ENCODE measurements at places on chromosomes 5 and 9.

DNA sequence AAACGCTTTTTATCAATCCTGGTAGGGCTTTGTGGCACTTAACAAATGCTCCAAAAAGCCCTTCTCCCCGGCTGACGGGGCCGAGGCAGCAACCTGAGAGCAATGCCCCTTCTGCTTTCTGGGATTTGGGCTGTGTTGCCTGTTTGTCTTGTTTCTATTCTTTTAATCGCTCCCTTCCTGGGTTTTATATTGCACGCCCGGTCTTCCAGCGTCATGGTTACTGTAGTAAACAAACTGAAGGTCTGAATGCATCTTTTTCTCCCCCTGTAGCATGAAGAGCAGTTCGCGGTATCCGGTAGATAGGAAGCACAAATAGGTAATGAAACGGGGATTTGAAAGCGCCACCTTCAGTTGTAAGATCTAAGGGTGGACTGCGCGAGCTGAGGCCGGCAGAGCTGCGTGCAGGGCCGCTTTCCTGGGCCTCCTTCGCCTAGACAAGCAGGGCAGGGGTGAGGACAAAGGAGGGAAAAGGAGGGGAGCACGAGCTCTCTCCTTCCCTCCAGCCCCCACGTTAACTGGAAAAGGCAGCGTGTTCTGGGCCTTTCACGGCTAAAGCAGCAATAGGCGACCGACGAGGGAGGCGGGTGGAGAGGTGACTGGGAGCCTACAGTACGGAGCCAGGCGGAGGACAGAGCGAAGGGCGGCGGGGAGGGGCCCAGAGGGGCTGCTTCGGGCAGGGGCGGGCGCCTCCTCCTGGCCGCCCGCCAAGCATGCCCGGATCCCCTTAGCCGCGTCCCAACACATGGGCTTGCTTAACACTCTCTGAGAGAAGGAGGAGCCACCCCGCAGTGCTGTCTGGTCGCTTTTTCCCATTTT is 49.3 kb upstream of the ZNF366 start:
- DNase-seq, result no peak

- no peak for DNase-seq
Measured at GRCh38 chr9:31119890-31120454, 1264.5 kb upstream of the ACO1 start.

DNA sequence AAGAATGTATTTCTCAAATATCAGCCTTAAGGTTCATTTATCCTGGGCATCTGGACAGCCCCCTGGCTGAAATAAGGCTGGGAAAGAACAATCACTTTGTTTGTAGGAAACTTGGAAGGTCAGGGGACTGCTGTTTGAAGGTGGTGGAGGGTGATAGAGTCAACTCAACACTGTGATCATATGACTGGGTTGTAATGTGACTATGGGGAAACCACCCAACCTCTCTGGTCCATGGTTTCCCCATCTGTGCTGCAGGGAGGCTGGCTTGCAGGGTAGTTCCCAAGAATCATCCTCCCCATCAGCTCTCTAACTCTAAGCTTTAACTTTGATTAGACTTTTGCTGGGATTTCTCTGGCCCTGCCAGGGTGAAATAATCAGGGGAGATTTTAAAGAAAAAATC is 10.0 kb downstream of the INSYN2B start:
- DNase-seq, result no peak

DNA sequence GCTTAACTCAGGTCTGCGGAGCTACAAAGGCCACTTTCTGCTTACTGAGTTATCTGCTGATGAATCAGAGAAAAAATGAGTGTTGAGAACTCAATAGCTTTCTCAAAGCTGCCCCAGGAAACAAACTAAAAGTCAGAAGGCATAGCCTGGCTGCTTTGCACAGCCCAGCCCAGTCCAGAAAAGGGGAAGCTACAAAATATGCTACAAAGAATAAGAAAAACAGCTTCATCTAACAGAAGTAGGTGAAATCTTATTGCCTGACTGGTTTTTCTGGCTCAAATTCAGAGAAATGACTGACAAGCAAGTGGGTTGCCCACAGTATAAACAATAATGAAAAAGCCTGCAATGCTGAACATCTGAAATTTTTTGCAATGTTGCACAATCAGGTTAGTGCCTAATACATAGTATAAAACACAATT is 156.2 kb downstream of the PPP2R2B start:
- no peak for DNase-seq

GRCh38 chr5:921456-922435 is 29.1 kb downstream of the TRIP13 start:
- DNase-seq, result no peak

GRCh38 chr9:82604947-82605656 is 457.8 kb downstream of the RASEF start:
- no peak for DNase-seq

GRCh38 chr5:77355080-77355479 is 137.0 kb downstream of the WDR41 start:
- DNase-seq, result no peak

GRCh38 chr5:63032343-63032742 is 453.7 kb downstream of the LRRC70 start:
- no peak for DNase-seq

DNA sequence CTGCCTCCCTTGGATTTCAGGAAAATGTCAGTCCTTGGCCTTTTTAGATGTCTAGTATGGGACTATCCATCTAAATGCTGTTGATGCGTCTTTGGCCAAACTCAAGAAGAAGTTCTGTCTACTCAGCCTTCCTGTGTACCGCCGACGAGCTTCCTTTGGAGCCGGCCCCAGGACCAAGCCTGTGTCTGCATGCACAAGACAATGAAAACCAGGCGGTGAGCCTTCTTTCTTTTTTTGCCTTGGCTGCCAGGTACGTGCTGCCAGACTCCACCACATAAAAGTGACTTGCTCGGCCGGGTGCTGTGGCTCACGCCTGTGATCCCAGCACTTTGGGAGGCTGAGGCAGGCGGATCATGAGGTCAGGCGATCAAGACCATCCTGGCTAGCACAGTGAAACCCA is 6.0 kb upstream of the NEURL1B start:
- DNase-seq, result no peak

- no peak for DNase-seq
Measured at GRCh38 chr9:129561594-129562281, 59.2 kb downstream of the C9orf50 start.

- DNase-seq, result no peak
Measured at GRCh38 chr9:21408817-21409216, at the start of gene IFNA8. Gene IFNA8, plus strand, starts transcription at chr9:21409117. Its CDS starts 60 bp downstream, at chr9:21409177.

- DNase-seq, result no peak
Measured at GRCh38 chr5:2697041-2697440, 54.4 kb downstream of the IRX2 start.

DNA sequence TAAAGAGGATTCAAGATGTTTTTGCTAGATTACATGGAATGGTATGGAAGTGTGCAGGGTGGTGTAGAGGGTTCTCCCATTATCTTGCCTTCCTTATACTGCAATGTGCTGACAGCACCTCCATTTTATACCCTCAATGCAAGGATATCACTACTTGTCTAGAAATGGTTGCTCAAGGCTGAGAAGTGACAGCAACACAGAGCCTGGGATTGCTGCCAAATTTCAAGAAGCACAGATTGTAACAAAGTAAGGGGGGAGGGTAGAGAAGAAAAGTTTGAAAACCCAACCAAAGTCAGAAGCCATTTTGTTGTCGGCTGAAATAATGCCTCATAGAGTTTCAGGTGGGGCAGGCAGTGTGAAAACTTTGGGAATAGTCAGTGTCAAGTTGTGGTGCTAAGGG is 29.8 kb downstream of the PCDHAC2 start:
- DNase-seq, result no peak

DNA sequence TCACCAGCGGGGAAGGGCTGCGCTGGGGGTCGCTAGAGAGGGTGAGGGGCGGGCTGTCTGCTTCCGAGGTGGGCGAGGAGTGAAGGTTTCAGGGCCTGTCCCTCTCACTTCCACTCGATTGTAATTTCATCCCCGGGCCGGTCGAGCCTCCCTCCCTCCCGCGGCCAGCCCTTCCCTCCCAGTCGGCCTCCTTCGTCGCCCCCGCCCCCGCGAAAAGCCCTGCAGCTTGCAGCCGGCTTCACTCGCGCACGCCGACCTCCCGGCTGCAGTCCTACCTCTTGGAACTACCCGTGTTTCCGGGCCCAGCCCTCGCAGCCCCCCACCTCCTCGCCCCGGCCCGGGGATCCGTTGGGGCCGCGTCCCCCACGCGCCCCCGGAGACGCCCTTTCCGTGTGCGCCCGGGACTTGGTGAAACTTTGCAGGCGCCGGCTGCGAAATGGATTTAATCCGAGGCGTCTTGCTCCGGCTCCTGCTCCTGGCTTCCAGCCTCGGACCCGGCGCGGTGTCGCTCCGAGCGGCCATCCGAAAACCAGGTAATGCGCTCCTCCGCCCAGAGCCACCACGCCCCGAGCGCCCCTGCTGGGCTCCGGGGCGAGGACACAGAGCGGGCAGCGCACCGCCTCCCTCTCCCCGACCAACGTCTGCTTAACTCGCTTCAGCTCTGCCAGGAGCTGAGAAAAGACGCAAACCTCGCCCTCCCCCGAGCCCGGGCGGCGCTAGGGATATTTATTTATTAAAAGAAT is at the start of gene EGFLAM:
Gene EGFLAM, plus strand, starts transcription at position 241 of the 743 bp plus-strand sequence. Its CDS starts 196 bp downstream, at position 437.
- no peak for DNase-seq

- DNase-seq, result no peak
Measured at GRCh38 chr5:61347080-61347479, 15.0 kb downstream of the ZSWIM6 start.

DNA sequence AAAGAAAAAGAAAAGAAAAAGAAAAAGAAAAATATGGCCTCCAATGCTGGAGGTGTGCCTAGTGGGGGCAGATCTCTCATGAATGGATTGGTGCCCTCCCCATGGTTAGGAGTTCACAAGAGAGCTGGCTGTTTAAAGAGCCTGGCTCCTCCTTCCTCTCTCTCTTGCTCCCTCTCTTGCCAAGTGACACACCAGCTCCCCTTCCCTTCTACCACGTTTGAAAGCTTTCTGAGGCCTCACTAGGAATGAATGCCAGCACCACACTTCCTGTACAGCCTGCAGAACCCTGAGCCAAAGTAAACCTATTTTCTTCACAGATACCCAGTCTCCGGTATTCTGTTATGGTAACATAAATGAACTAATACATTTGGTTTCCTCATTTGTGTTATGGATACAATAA is 14.4 kb upstream of the GALNT10 start:
- no peak for DNase-seq

DNA sequence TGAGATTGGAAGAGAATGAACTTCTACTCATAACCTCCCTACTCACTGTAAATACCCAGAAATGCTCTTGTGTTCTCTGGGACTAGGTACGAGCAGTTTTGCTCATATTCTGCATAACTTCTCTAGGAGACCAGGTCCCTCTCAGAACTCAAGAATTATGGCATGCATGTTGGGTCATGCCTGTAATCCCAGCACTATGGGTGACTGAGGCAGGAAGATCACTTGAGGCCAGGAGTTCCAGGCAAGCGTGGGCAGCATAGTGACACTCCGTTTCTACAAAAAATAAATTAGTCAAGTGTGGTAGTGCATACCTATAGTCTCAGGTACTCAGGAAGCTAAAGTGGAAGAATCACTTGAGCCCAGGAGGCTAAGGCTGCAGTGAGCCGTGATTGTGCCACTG is 141.9 kb downstream of the OXCT1 start:
- DNase-seq, result no peak

DNA sequence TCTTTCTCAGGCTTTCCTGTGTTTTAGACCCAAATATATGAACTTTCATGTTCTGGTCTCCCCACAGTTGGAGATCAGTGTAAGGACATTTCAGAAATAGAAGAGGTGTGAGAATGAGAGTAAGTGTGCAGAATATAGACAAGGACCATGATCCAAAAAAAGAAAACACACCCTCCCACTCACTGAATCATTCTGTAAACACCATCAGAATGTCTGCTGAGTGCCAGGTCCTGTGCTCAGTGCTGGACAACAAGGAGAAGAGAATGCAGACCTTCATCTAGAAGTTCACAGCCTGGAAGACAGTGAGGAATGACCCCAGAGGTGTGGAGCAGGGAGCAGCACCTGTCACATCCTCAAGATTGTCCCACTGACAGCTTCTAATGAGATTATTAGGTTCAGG is 19.1 kb upstream of the SH3RF2 start:
- DNase-seq, result no peak

DNA sequence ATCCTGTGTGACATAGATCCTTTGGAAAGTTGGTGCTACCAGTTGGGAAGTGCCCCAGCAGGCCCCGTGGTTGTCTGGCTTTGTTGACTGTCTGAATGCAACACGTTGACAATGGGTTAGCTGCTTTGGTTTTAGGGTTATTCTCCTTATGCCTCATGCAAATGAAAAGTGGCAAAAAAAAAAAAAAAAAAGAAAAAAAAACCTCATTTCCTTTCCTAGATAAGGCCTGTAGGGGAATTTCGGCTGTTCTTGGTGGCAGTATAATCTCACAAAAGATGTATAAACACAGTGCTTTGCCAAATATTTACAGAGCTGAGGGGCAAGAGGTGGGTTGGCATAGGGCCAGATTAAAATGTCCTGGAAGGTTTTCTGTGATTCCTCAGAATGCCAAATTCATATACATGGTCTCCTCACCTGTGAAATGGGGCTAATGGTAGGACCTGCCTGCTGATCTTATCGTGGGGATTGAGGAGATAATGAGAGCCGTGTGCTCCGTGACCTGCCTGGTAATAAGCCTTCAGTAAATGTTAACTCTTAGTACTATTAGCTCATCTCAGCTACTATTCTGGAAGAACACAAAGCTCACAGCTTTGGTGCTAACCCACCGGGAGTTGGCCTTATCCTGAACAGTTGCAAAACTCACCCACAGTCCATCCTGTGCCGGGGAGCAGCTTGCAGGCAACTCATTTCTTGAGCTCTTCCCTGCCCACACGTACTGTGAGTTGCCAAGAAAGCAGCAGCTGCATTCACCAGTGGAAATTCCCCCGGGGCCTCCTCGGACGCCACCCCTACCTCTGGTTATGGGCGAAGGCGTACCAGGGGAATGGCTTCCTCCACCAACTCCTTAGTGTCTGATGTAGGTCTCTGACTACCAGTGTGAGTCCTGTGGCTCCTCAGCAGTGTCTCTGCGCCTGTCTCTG is 220.3 kb downstream of the NR3C1 start:
- DNase-seq, result no peak

GRCh38 chr9:82325907-82326306 is 337.3 kb downstream of the SPATA31D1 start:
- DNase-seq, result no peak

GRCh38 chr9:128106940-128107467 is 20.5 kb downstream of the PTGES2 start:
- DNase-seq, result no peak

DNA sequence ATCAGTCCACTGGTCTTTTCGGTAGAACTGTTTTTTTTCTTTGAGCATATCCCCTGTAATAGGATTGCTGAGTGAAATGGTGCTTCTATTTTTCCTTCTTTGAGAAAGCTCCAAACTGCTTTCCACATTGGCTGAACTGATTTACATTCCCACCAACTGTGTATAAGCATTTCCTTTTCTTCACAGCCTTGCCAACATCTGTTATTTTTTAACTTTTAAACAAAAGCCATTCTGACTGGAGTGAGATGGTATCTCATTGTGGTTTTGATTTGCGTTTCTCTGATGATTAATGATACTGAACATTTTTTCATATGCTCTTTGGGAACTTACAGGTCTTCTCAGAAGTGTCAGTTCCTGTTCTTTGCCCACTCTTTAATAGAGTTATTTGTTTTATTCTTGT is 764.7 kb downstream of the MTRR start:
- no peak for DNase-seq

- DNase-seq, result no peak
Measured at GRCh38 chr5:114252226-114252625, 109.6 kb upstream of the KCNN2 start.

- no peak for DNase-seq
Measured at GRCh38 chr5:116032094-116032517, at the start of gene ARL14EPL. Gene ARL14EPL, plus strand, starts transcription at chr5:116032472. Its CDS starts 18,994 bp downstream, at chr5:116051466.

All from stimulated activated CD8-positive, alpha-beta memory T cell treated with anti-CD3 and anti-CD28 coated beads, Interleukin-2, amount 100 ng/mL, for 1 hour (primary cell).